ENCODE measurements at places on chromosomes 3 and 15.

DNA sequence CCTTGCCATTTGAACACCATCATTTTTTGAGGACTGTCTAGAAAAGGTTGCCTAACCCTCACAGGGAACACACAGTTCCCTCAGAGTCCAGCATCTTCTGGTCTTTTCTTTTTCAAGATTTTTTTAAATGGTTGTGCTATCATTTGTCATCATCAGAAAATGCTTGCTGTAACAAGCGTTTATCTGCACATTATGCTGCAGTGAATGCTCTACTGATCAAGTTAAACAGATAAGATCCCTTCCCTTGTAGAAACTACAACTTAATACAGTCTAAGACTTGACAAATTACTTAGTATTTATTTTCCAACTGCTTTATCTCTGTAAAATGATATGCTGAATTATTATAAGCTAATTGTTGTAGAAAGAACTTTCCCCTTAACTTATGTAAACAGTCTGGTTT, 11.9 kb upstream of the ALPK3 start:
- DNase-seq, result no peak

DNA sequence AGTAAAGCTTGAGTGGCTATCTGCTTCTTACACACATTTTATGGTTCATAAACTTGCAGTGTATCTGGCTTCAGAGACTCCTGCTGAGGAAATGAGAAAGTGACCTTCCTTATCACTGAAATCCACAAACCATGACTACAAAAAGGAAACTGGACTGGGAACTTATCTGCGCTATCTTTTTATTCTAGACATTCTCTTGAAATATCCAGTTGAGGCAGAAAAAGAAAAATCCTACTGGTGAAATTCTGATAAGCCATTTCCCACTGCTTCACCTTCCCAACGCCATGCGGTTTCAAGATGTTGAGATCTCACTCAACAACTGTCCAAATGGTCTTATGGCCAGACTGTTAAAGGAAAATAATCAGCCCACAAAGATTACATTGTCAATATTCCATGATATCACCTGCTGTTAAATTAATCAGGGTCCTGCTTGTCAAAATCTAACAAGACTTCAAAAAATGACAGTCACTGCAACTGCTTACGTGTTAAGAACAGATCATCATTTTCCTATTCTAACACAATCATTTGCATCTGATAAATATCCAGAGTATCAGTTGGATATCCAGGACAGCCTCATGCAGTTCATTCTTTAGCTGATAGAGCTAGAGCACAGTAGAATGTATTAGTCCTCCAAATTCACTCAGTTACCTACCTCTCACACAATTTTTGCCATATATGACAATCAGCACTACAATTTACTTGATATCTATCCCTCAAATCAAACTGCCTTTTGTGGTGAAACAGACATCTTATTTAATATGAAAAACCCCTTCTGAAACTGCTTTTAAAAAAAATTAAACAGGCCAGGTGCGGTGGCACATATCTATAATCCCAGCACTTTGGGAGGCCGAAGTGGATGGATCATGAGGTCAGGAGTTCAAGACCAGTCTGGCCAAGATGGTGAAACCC, 538.1 kb downstream of the MAGI1 start:
- DNase-seq, result no peak

DNA sequence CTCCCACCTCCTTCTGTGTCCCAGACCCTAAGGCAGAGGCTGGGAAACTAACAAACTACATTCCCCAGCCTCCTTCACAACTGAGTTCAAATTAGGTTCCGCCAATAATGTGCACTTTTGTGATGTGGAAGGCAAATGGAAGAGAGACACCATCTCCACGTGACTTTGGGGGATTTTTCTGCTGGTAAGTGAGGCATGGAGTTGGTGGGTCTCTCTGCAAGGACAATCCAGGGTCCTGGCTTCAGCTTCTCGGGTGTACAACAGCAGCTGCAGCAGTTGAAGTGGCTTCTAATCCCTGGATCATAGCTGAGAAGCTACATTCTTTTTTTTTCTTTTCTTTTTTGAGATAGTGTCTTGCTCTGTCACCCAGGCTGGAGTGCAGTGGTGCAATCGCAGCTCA, 58.9 kb upstream of the GATA2 start:
- no peak for DNase-seq

DNA sequence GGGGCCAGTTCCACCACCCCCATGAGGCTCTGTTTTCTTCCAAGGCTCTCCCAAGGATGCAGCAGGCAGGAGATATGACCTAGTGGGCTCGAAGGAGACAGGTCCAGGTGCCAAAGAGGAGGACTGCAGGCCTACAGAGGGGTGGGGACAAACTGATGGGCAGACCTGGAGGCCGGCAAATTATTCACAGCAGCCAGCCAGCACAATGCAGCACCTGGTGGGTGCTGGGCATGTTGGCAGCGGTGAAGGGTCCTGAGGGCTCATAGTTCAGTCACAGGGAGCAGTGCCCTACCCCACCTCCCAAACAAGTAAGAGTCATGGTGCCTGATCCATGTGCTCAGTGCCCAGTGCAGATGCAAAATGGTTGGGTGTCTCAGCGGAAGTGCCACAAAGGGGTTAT, 171.7 kb downstream of the ABHD5 start:
- DNase-seq, result no peak

- DNase-seq, result no peak
Observed at GRCh38 chr3:141065258-141065657, 14.1 kb downstream of the SPSB4 start.

GRCh38 chr15:100125401-100126191, 216.2 kb downstream of the ADAMTS17 start:
- no peak for DNase-seq

DNA sequence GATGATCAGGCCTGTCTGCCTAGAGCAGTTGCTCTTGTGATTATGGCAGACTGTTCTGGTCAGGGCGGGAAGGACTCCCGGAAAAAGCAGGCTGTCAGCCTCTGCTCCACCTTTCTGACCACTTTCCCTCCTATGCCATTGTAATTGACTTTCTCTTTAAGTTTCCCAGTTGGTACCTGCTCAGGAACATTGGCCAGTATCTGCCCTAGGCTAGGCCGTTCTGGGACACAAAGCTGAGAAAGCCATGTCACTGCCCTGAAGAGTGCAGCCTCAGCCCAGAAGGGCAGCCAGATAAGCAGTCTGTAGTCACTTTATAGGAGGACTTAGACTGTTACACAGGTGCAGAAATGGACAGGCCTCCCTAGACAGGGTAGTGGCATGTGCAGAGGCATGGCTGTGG, 80.8 kb downstream of the CLSTN2 start:
- no peak for DNase-seq

GRCh38 chr3:120198305-120198878, 86.6 kb downstream of the GPR156 start:
- no peak for DNase-seq

DNA sequence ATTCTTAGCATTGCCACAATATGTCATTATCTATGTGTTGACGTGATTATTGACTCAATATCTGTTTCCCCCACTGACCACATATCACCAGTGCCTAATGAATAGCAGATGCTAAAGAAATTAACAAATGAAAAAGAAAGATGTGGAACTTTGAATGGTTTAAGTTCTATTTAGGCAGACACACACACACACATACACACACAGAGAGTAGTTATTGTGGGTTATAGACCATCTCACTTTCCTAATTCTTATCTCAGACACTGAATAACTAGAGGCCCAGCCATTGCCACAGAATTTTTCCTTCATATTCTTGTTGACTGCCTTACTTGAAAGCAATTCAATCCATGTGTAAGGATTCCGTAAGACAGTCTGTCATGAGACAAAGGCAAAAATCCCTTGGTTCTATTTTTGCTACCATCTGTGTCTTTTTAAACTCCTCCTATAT, 61.9 kb upstream of the PHLDB2 start:
- DNase-seq, result no peak

DNA sequence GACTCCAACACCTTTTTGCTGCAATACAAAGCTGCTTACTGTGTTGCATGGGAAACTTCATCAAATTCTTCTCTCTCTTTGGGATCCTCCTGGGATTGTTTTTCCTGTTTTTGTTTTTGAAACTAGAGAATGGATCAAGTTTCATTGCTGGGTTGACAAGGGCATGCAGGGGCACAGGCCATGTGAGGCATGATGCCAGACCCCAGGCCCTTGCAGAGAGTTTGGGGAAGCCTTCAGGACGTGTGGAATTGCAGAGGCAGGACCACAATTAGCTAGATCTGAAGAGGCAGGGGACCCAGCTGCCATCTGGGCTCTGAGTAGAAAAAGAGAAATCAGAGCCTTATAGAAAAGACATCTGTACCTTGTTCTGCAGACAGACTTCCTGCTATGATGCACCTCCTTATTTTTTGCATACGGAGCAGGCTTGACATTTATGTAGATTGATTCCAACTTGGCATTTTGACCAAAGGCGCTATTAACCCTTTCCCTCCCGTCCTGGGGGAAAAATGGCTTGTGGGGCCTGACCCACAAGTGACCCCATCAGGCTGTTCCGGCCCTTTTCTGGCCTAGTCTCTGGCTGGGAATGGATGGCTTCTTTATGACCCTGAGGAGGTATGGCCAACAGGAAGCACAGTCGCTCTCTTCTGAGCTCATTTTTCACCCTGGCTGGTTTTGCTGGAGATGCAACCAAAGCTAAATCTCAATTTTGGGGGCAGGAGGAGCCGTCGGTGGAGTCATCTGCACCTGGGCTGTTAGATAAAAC, 44.3 kb upstream of the CHRNB4 start:
- no peak for DNase-seq
